CD4-positive, alpha-beta T cell treated with Interferon alpha-2 for 1 hour (primary cell): ENCODE measurements at places on chromosomes 12 and 14.

- DNase-seq, result no peak
Measured at GRCh38 chr12:118053071-118053985, 7.7 kb downstream of the WSB2 start.

DNA sequence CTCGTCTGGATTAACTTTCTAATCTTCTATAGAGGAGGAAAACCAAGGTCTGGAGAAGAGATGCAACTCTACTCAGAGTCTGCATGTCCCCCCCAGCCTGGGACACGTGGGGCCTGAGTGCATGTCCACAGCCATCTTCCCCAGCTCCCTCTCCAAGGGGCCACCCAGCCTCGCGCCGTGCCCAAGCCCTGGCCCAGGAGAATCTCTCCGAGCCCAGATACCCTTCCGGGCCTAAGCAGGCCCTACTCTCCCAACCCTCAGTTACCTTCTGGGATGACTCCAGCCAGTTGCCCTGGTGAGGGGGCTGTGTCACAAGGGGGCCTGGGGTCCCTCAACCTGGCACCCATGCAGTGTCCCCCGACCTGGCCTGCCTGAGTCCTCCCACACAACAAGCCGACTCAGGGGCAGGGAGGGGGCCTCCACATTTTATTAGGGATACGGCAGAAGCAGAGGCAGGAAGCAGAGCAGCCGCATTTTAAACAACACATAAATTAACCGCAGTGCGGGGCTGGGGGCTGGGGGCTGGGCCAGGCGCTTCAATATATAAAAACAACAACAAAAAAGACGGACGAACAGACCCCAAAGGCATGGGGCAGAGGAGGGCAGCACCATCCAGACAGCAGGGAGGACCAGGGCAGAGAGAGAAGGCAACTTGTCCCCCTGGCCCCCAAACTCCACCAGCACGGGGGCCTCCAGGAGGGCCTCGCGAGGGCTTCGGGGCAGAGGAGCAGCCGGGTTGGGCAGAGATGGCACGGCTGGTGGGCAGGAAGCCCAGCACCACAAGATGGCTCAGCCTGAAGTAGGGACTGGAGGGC lies 37.3 kb downstream of the NCKAP5L start:
- no peak for DNase-seq

DNA sequence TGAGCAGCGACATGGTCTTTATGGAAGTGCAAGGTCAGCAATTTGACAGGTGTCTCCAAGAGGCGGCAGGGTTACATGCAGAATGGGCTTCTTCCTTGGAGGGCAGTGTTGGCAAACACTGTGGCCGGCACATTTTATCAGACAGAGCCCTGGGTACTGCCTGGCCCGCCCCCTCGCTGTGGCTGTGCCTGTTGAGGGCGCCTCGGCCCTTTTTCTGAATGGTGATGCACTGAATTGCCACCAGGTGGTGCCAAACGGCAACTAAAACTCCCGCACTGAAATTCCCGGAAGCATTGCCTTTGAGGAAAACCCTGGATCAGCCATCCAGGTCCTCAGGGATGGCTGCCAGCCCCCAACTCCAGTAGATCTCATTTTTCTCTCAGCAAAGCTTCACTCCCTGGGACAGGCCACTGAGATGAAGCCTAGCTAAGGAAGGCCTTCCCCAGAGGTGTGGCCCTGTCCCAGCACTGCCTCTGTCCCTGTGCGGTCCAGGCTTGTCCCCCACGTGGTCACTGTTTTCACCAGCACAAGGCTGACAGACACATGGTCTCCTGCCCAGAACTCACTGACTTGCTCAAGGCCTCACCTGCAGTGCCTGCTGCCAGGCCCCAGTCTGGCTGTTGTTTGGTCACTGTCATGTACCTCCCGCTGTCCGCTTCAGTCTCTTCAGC lies 73.6 kb downstream of the TESC start:
- peak; percentile 38 for DNase-seq

- DNase-seq, result peak; percentile 8
Measured at GRCh38 chr14:91817566-91818325, 49.6 kb downstream of the TC2N start.

GRCh38 chr14:45361727-45362126 lies 108.7 kb upstream of the MIS18BP1 start:
- DNase-seq, result no peak

DNA sequence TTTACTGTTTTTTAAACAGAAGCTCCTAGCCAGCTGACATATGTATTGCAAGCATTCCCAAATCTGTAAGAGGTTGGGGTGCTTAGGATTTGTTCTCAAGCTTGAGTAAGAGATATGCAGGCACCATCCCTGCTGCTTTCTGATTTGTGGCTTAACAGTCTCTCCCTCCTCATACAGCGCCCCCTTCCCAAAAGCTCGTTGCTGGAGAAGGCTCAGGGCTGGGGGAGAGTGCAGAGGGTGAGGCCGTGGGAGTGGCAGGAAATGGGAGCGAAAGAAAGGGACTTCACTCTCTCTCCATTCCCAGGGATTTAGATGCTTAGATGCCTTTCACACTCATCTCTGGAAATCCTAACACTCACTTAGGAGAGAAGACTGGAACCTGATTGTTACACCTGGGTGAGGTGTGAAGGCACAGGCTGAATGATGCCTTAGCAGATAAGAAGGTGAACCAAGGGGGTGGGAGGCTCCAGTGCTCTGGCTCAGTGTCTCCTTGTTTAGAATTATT lies 172.0 kb downstream of the C12orf75 start:
- no peak for DNase-seq

GRCh38 chr14:73238424-73238852 lies 1.1 kb downstream of the PAPLN start:
- no peak for DNase-seq

- no peak for DNase-seq
Measured at GRCh38 chr12:112842441-112842840, 50.9 kb downstream of the RPH3A start.

DNA sequence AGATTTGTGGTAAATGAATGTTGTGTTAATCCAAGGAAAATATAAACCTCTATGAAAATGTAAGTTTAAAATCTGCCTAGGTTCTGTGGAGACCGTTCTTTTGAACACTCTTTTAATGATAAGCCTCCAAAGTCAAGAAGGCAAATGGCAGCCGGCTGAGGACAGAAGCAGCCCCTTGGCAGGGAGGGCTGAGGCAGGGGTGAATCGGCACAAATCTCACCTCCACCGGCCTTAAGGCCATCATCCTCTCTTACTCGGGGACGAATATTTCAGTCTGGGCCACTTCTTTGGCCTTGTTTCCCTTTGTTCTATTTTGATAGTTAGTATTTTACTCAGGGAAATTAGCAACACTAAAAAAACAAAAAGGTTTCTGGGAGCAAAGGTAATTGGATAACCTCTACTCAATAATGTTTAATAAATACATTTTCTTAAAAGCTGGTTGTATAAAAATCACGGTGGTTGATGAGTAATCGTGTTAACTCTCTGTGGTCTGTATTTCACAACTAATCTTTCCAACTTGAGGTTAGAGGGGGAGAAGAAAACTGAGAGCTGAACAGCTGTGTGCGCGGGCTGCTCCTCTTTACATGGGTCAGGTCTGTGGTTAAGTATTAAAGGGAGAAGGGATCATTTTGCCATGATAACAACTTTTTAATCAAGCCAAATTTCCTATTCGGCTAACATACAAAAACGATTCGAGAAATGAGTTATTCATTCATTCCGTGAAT lies 18.6 kb downstream of the LGMN start:
- no peak for DNase-seq

DNA sequence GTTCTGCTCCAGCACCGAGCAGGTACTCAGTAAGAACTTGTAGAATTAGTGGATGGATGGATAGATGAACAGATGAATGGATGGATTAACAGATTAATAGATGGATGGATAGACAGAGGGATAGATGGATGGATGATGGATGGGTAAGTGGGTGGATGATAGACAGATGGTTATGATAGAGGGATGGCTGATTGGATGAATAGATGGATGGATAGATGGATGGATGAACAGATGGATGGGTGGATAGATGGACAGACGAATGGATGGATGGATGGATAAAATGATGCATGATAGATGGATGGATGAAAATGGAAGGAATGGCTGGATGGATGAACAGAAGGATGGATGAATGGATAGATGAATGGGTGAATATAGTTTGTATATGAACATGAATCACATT lies 8.0 kb upstream of the MAP1LC3B2 start:
- no peak for DNase-seq

DNA sequence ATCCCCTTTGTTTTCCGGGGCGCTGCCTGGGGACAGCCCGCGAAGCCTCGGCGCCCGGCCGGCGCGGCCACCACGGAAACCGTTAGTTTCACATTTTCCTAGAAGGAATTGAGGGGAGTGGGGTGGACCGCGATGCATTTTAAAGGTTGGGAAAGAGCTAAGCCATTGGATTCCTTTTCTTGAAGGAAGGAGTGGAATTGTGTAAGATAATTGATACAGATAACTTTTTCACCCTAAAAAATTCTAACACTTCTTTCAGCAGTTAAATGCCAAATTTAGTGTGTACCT lies 137.1 kb downstream of the MON2 start:
- DNase-seq, result no peak

GRCh38 chr14:76576047-76576741 lies 185.1 kb upstream of the VASH1 start:
- DNase-seq, result no peak

DNA sequence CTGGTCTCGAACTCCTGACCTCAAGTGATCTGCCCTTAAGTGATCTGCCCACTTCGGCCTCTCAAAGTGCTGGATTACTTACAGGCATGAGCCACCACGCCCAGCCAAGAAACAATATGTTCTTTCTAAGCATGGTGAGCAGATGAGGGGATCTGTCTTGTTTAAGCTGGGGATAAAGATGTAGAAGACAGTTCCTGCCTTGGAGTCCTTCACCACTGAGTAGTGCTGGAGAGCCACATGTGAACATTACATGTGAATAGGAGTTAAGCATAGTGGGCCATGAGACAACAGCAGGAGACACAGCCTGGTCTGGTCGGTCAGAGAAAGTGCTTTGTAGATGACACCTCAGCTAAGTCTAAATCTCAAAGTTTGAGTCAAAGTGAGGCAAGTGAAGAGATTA lies 26.0 kb downstream of the TMBIM6 start:
- no peak for DNase-seq

GRCh38 chr14:24895243-24895583 lies 154.7 kb downstream of the STXBP6 start:
- no peak for DNase-seq

GRCh38 chr12:124191966-124192365 lies 102.9 kb upstream of the RFLNA start:
- no peak for DNase-seq

- no peak for DNase-seq
Measured at GRCh38 chr12:108773798-108774788, 42.8 kb upstream of the CORO1C start.

DNA sequence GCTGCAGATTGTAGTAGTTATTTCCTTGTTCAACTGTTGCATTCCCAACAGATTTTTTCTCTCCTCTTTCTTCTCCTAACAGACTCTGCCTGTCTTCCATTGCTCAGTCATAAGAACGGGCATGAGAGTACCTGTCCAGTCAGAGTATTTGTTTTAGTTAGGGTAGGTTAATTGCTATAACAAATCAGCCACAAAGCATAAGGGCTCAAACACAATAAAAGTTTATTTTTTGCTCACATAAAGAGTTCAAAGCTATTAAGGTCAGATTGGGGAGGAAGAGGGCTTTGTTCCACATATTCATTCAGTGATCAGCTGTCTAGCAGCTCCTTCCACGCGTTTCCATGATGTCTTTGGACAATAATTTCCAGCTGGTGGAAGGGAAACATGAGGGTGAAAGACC lies 92.8 kb upstream of the PLXNC1 start:
- DNase-seq, result no peak

- no peak for DNase-seq
Measured at GRCh38 chr12:49598527-49598926, 6.9 kb downstream of the FAM186B start.

DNA sequence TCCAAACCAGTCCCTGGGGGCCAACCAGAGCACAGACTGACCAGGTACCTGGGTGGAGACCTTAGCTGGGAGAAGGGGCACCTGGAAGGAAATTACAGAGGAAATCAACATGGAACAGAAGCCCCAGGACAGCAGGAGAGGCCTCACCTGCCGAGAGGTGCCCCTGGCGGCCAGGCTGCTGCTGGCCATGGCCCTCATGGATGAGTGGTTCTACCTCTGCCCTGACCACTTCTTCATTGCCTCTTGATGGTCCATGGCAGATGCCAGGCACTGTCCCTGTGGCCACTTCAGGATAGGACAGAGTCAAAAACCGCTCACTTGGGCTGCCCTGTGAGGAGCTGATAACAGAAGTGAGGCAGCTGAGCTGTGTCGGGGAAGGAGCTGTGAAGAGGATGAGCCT lies 73.1 kb upstream of the GNG2 start:
- no peak for DNase-seq

GRCh38 chr14:84937449-84937848 lies 592.5 kb upstream of the FLRT2 start:
- DNase-seq, result no peak

DNA sequence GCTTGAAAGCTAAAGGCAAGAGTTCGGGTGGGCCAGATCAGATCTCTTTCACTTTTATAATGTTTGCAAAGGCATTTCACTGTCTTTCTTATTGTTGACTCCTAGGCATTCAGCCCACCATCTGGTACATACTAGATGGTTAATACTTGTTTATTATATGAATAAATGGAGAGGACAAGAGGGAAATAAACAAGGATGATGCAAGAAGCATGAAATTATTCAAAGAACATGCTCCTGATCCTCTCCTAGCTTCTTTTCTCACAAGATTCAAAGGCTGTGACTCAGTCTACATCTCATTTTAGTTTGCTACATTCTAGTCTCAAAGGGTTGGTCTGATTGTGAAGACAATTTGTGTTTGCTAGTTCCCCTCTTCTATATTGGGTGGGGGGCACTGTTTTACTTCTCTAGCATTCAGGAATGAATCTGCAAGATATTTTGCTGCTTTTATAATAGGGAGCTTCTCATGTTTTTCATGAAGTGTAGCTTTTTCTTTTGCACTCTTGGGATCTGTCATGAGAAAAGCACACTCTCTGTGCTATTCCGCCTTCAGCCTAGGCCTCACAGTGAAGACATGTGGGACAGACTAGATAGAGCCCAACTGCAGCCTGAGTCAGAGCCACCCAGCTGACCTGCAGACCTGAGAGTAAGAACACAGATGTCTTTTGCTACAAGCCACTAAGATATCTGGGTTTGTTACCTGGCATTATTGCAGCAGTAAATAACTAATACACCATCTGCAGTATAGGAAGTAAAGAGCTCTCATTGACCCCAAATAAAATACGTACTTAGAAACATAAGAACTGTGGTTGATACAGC lies 65.7 kb downstream of the PTHLH start:
- DNase-seq, result no peak

- DNase-seq, result peak; percentile 71
Measured at GRCh38 chr14:99274346-99275221, 2.6 kb upstream of the BCL11B start.
